ENCODE measurements at places on chromosomes 2 and 18. TPM values are rescaled to one million over a fixed set of nuclear protein-coding genes. Genes with fewer than 3 reads are reported as not detected.
A peak's percentile ranks its signal among the peaks of the same experiment; 100 is the strongest.

DNA sequence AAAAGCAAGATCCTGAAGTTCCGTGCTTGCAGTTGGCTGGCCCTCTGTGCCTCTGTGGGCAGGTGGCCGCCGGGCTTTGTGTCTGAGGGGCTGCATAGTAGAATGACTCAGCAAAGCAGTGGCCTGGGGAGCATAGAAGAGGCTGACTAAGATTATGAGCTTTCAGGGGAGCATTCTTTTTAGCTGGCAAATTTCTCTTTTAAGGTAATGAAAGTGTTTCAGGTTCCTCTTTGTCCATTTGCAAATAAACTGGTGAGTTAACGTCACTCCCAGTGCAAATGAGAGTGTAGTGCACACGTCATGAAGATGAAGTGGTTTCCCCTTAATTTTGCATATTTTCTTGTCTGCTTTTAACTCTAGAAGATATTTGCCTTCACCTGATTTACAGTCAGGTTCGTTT is 98.6 kb downstream of the BCL2L11 start:
- DNase-seq: no peak
- no peaks in the 10 kb centered on the region for H3K4me1 ChIP-seq
- peaks cover 46% of the 10 kb centered on the region for H3K36me3 ChIP-seq
- H3K27ac ChIP-seq: no peak overlapping the region
- H3K27me3 ChIP-seq: peaks cover 5% of the 10 kb centered on the region

- H3K36me3 ChIP-seq: no peaks in the 10 kb centered on the region
- H3K27ac ChIP-seq: no peak overlapping the region
- no peaks in the 10 kb centered on the region for H3K4me1 ChIP-seq
- peaks cover 2% of the 10 kb centered on the region for H3K27me3 ChIP-seq
Observed at GRCh38 chr2:169080250-169081069, 11.1 kb downstream of the DHRS9 start.

DNA sequence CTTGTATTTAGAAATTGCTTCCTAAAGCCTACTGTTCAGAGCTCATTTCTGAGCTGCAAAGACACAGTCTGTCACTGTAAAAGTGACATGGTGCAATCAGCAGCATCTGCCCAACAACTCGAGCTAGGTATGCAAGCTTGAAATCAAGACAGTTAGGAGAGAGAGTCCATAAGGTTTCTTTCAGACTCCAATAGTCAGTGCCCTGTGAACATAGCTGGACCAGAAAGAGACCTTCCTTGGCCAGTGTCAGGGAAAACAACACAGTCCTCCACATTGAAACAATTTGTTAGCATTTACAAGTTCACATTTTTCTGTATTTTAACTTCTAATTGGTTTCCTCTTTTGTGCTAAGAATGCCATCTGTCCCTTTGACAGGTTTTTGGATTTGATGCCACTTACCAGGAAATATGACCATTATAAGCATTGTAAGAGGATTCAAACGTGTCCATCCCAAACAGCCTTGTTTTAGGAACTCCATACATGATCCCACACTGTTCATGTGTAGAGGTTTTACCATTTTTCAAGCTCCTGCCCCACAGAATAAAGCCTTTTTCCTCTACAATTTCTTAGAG is 8.9 kb upstream of the MYCN start:
- DNase-seq: no peak
- no peak overlapping the region for H3K4me3 ChIP-seq
- no peaks in the 10 kb centered on the region for H3K4me1 ChIP-seq
- H3K36me3 ChIP-seq: no peaks in the 10 kb centered on the region
- H3K27ac ChIP-seq: no peak overlapping the region

DYSF gene
- total RNA-seq: not detected

DNA sequence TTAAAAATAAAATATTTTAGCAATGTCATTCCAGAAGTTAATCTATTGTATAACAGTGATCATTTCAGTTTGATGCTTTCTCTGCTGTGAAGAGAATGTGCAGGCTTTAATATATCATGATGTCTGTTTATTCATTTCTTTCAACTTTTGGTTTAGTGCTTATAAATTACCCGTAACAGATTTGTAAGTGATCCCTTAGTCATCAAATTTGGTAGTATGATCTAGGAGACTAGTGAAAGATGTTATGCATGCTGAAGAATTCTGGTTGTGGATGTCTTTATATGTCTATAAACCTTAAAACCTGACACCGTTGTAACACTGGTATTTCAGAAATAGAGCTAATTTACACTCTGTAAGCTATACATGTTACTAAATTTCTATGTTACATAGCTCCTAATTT is 260.4 kb downstream of the CPS1 start:
- no peaks in the 10 kb centered on the region for H3K36me3 ChIP-seq
- DNase-seq: no peak
- no peaks in the 10 kb centered on the region for H3K4me1 ChIP-seq
- H3K4me3 ChIP-seq: no peak overlapping the region
- no peak overlapping the region for H3K27ac ChIP-seq
- no peaks in the 10 kb centered on the region for H3K27me3 ChIP-seq

DNA sequence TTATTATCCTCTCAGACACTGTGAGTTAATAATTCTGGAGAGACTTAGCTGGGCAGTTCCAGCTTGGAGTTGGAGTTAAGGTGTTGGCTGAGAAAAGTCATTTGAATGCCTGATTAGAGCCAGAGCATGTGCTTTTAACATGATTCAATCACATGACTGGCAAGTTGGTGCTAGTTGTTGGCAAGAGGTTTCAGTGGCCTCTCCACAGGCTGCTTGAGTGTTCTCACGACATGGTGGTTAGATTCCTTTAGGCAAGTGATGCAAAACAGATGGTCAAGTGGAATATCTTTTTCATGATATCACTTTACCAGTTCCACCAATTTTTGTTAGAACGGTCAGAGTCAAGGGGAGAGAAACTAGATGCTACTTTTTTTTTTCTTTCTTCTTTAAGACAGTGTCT is 262.7 kb upstream of the FN1 start:
- no peak for DNase-seq
- no peak overlapping the region for H3K4me3 ChIP-seq
- no peaks in the 10 kb centered on the region for H3K27me3 ChIP-seq
- no peak overlapping the region for H3K27ac ChIP-seq

FOXD4L1 gene
- total RNA-seq: 0.23 TPM

CXCR4 gene
- total RNA-seq: 202 TPM

DNA sequence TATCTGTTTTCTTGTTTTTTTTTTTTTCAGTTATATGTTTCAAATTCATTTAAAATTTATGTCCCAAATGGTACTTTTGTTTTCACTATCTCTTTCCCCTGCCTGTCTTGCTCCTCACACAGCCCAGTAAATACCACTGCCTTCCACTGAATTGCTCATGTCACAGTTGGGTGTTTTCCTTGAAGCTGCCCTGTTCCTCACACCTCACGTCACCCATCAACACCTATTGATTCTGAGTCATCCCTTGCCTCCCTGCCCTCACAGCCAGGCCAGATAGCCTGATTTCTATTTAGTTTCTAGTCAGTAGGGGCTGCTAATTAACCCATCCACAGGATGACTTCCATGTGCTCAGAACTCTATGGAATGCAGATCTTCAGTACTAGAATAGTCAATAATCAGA is 25.3 kb downstream of the FSHR start:
- no peaks in the 10 kb centered on the region for H3K36me3 ChIP-seq
- H3K4me1 ChIP-seq: no peaks in the 10 kb centered on the region
- no peak overlapping the region for H3K27ac ChIP-seq
- no peaks in the 10 kb centered on the region for H3K27me3 ChIP-seq
- no peak for DNase-seq
- H3K4me3 ChIP-seq: no peak overlapping the region

FAM124B gene
- total RNA-seq: 1.2 TPM

TLX2 gene
- 2.6 TPM for total RNA-seq

GRCh38 chr2:240795916-240796510 is 24.0 kb downstream of the KIF1A start:
- H3K4me3 ChIP-seq: no peak overlapping the region
- H3K4me1 ChIP-seq: no peaks in the 10 kb centered on the region
- no peak for DNase-seq
- no peaks in the 10 kb centered on the region for H3K36me3 ChIP-seq

GRCh38 chr18:55320424-55321264 is 267.3 kb downstream of the TCF4 start:
- H3K36me3 ChIP-seq: no peaks in the 10 kb centered on the region
- no peak for DNase-seq
- peaks cover 38% of the 10 kb centered on the region for H3K27me3 ChIP-seq
- H3K4me1 ChIP-seq: peaks cover 5% of the 10 kb centered on the region
- H3K4me3 ChIP-seq: no peak overlapping the region

IL1RL2 gene
- not detected for total RNA-seq

DNA sequence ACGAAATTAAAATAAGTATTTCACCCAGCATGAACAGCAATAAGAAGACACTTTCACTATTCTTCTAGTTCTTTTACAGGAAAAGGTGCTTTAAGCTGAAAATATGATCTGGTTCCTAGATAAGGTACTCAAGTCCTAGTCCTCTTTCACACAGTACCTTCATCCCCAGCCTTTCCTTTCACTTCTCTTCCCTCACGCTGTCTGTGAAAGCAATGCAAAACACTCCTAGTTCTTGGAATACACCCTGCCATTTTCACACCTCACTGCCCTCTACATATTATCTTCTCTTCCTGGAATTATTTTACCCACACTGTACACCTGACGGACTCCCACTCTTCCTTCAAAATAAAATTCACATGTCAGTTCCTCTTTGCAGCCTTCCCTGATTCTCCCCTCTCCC is 82.9 kb downstream of the DNAH7 start:
- H3K4me1 ChIP-seq: peaks cover 2% of the 10 kb centered on the region
- no peak overlapping the region for H3K4me3 ChIP-seq
- DNase-seq: no peak
- H3K27me3 ChIP-seq: peaks cover 2% of the 10 kb centered on the region
- no peaks in the 10 kb centered on the region for H3K36me3 ChIP-seq

GRCh38 chr2:109069331-109070194 is 59.4 kb upstream of the SH3RF3 start:
- peaks cover 6% of the 10 kb centered on the region for H3K27me3 ChIP-seq
- no peak overlapping the region for H3K27ac ChIP-seq
- H3K4me3 ChIP-seq: no peak overlapping the region
- no peaks in the 10 kb centered on the region for H3K36me3 ChIP-seq

- no peak for DNase-seq
- H3K36me3 ChIP-seq: peaks cover 6% of the 10 kb centered on the region
- peaks cover 23% of the 10 kb centered on the region for H3K4me1 ChIP-seq
- peak overlapping the region; percentile 87 for H3K27ac ChIP-seq
- peak overlapping the region; percentile 82 for H3K4me3 ChIP-seq
Observed at GRCh38 chr2:70191244-70191735, 471 bp upstream of the C2orf42 start.

DNA sequence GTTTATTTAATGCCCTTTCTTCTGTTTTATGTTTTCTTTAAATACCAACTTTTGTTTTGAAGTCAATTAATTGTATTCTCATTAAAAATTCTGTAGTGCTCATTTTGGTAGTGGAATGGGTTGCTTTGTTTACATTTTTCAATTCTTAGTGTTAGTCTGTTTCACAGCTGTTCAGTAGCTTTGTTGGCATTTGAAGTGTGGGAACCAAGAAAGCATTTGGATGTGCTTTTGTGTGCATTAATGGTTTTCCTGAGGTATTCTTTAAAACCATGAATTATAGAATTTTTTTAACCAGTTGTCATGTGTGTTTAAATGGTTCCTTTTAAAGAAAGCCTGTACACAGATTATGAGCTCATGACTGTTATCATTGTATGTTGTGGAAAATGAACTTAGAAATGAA is 19.7 kb downstream of the MIB1 start:
- DNase-seq: no peak
- H3K36me3 ChIP-seq: peaks cover 6% of the 10 kb centered on the region
- H3K27me3 ChIP-seq: no peaks in the 10 kb centered on the region
- no peak overlapping the region for H3K27ac ChIP-seq
- no peak overlapping the region for H3K4me3 ChIP-seq

DNA sequence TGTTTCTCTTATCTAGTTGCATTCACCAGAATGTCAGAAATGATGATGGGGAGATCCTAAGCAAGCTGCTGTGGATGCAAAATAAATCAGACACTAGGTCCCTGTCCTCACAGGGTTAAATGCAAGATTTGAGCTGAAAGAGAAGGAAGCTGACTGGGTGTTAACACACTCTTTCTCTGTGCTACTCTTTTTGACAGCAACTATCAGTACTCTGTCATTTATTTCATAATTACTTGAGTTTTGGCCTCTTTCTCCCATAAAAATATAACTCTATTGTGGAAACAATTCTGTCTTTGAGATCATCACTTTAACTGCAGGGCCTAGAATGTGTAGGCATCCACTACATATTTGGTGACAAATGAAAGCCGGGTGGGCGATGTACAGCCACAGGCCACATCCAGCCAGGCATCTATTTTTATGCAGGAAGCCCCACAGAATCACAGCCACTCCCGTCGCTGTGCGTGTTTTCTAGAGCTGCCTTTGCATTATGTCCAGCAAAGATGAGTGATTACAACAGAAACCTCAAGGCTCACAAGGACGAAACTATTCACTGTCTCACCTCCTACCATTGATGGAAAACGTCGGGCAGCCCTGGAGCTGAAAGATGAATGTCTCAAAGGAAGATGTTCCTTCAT is 849.0 kb downstream of the RNF144A start:
- H3K4me1 ChIP-seq: no peaks in the 10 kb centered on the region
- H3K27me3 ChIP-seq: no peaks in the 10 kb centered on the region
- DNase-seq: no peak
- peaks cover 31% of the 10 kb centered on the region for H3K36me3 ChIP-seq
- no peak overlapping the region for H3K27ac ChIP-seq
- H3K4me3 ChIP-seq: no peak overlapping the region

DNA sequence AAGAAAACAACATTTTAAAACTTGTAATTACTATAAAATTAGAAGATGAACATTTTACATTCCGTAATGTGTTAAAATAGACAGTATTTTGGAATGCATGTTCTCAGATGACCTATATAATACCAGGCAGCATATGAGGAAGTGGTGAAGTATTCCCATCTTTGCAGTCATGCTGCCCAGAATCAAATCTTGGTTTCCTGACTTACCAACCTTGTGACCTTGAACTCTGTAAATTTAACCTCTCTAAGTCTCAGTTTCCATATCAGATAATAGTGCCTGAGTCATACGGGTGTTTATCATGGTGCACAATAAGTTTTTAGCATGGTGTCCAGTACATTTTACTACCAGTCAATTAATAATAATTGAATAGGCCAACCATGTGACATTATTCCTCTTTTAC is 7.3 kb upstream of the GALM start:
- H3K4me1 ChIP-seq: peaks cover 72% of the 10 kb centered on the region
- DNase-seq: no peak
- no peaks in the 10 kb centered on the region for H3K27me3 ChIP-seq
- peak overlapping the region; percentile 44 for H3K27ac ChIP-seq
- H3K36me3 ChIP-seq: peaks cover 5% of the 10 kb centered on the region

DNA sequence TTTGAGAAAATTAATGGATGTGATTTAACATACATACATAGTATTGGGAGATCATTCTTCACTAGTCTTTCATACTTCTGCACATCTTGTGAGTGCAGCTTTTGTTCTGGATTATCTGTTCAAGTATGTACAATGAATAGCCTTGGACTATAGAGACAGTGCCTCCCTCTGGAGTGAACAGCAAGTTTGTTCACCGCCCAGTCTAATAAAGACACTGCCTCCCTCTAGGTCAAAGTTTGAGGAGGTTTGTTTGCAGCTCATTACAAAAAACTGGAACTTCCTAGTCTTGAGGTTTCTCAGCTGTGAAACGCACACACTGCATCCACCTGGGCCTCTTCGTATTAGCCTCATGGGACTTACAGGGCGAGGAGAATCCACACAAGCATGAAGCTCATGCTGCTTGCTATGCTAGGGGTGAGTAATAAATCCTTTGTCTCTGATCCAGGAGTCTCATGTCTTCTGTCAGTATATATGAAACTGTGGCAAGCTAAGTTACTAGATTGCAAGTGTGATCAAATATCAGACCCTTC is 26.0 kb upstream of the LAPTM4A start:
- peaks cover 12% of the 10 kb centered on the region for H3K27me3 ChIP-seq
- H3K36me3 ChIP-seq: no peaks in the 10 kb centered on the region
- no peak for DNase-seq
- H3K27ac ChIP-seq: no peak overlapping the region

- H3K36me3 ChIP-seq: no peaks in the 10 kb centered on the region
- peaks cover 25% of the 10 kb centered on the region for H3K27me3 ChIP-seq
- no peak overlapping the region for H3K27ac ChIP-seq
- H3K4me1 ChIP-seq: peaks cover 2% of the 10 kb centered on the region
- no peak overlapping the region for H3K4me3 ChIP-seq
Observed at GRCh38 chr2:12057436-12058166, 311.2 kb downstream of the LPIN1 start.
